ENCODE measurements at places on chromosomes 16 and 17.

DNA sequence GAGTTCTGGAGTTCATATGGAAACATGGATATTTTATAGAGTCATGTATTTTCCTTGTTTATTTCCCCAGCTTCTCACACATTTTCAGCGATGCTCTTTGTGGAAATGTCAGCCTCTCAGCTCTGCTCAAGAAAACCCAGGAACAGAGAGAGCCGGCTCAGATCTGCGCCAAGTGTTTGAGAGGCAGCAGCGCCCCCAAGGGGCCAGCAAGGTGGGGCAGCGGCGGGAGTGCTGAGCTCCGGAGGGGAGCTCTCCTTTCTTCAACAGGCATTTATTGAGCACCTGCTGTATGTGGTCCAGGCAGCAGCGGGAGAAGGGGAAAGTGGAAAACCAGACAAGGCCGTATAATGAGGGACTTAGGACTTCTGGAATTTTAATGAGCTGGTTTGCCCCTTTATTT lies 421.1 kb upstream of the C16orf82 start:
- no peak for DNase-seq

DNA sequence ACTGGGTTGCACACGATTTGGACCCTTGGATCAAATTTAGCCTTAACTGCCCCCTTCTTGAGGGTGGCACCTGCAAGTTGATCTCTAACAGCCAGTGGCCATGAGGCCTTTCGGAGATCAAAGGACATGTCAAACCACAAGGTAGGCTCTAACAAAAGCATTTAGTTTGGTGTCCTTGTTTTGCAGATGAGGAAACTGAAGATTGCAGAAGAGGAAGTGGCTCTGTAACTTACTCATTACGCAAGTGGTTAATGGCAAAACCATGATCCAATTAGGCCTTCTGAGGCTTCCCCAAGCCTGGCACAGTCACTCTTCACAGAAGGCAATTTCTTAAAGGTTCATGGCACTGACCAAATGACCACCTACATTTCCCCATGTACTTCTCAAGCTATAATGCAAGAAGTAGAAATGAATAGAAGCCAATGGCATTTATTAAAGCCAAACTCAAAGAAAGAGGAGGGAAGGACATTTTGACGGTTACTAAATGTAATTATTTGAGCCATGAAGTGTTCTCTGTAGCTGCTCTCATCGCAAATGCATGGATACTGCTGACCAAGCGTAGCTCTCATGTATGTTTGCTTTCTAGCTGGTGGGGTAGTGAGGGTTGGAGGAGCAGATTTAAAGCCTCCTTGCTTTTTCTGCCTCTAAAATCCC lies 32.8 kb upstream of the ABCC12 start:
- peak; percentile 59 for DNase-seq

DNA sequence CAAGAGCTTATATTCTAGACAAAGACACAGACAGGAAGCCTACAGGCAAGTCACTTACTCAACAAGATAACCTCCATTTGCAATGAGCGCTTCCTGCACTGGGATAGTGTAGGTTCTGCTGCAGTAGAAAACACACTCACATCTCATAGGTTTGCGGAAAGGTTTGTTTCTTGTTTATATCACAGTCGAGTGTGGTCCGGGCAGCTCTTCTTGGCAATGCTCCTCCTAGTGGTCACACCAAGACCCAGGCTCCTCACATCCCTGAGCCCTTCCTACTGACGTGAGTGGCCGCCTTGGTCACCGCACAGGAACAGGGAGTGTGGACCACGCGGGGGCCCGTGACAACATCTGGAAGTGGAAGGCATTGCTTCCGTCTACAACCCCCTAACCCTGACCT lies 48.0 kb upstream of the RBFOX3 start:
- no peak for DNase-seq

GRCh38 chr16:7437843-7438242 lies 105.2 kb downstream of the RBFOX1 start:
- DNase-seq, result no peak

GRCh38 chr16:57527610-57528360 lies 8.6 kb downstream of the CCDC102A start:
- DNase-seq, result no peak

GRCh38 chr17:76458580-76459490 lies 5.9 kb upstream of the UBE2O start:
- no peak for DNase-seq

GRCh38 chr16:49688036-49688697 lies 167.7 kb downstream of the ZNF423 start:
- DNase-seq, result no peak

- no peak for DNase-seq
These were observed 13.5 kb upstream of the MTMR4 start for GRCh38 chr17:58527949-58528348.

DNA sequence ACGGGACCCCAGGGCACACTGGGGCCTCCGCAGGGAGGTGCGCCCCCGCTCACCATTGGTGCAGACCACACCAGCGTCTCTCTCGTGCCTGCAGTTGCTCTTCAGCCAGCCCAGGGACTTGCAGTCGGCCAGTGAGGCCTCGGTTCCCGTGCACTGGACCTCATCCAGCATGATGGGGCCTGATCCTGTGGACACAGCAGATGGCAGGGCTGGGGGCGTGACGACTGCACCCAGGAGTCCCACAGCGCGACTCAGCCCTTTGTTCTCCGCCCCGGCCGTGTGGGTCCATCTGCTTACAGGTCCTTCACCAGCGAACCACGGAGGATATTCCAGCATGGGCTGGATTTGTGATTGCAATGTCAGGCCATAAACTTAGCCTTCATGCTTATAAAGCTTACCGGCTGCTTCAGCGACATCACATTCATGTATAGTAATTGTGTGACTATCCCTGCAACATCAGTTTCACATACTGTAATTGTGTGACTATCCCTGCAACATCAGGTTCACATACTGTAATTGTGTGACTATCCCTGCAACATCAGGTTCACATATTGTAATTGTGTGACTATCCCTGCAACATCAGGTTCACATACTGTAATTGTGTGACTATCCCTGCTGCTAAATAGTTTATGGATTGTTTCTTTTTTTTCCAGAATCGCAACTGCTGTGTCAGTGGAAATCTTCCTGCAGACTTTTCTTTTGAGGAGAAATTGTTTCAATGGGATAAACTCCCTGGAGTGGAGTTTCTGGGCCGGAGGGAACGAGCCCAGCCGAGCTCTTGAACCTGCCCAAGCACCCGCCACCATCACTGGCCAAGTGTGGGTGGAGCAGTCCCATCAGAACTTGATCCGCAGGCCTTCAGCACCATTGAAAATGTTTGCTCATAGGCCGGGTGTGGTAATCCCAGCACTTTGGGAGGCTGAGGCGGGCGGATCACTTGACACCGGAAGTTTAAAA lies 4.8 kb downstream of the LGALS3BP start:
- DNase-seq, result no peak

DNA sequence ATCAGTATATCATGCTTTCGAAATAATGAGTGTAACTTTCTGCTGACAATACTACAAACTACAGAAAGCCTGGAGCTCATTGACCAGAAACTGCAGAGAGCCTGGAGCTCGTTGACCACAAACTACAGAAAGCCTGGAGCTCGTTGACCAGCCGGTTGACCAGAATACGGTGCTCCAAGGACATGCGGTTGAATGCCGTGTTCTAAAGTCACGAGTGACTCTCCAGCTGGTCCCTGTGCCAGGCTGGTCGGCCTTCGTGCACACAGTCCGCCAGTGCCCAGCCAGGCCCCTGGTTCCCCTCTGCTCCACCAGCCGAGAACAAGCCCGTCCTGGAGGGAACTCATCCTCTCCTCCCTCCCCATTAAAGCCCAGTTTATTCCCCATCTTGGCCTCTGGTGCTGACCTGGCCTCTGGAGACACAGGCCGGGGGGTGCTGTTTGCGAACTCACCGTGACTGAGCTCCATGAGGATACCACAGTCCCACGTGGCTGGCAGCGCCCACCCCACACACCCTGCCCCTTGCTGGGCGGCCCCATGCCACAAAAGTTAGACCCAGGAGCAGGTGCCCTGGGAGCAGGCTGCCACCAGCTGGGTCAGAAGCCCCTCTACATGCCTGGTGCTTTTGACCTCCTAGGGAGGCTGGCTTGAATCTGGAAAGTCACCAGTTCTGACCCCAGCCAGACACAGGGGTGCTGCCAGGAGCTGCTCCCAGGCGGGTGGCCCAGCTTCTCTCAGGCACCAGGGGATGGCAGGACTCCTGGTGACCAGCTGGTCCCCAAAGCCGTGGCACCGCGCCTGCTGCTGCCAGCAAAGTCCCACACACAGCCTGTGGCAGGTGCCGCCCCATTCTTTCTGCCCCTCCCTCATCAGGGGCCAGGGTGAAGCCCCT lies 15.5 kb upstream of the CDH15 start:
- no peak for DNase-seq

Measured in GM12864 (cell line).